Stimulated activated CD8-positive, alpha-beta memory T cell treated with anti-CD3 and anti-CD28 coated beads, Interleukin-4, amount 100 ng/mL, for 4 hours (primary cell): ENCODE measurements at places on chromosomes 5 and 9.

DNA sequence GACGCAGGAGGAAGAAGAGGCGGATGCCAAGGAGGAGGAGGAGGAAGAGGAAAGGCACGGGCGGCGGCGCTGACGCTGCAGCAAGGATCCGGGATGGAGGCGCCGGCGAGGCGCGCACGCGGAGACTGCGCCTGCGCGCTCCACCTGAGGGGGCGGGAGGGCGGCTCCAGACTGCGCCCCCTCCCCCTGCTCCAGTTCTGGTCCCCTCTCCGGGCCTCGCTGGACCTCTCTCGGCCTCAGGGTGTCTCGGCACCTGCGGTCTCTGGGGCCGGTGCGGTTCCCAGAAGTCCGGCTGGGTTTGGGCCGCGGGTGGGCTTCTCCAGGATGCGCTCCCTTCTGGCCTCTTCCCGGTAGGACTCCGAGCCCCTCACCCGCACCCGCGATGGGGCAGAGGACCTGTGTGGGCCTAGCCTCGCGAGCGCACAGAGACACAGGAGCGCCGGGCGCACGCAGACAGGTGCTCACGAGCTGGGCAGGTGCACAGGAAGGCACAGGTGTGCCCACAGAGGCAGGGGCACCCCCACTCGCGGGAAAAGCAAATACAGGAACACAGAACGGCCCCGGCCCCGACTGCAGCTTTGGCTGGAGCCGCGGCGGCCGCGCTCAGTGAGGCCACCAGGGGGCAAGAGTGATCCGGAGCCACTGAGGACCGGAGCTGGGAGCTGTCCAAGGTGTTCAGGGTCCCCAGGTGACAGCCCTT, at the start of gene NPDC1:
Gene NPDC1, minus strand, starts transcription at position 90 of the 700 bp plus-strand sequence. CDS start 188 bp downstream, outside the sequence.
- peak; percentile 51 for DNase-seq

DNA sequence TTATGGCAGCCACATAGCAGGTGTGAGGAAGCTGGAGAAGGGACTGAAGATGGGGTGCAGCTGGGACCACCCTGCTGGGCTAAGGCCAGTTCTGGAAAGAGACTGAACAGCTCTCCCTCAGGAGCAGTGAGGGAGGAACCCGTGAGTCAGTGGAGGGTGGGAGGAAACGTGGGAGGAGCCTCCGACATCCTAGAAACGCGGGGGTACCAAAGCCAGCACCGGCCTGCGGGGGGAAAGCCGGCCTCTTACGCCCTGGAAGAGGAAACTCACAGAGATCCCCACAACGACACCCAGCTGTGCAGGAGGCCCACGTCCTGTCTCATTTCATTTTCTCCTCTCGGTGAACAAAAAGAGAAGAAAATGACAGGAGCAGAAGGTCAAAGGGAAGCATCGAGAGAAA, 185.8 kb upstream of the IRX4 start:
- DNase-seq: no peak

DNA sequence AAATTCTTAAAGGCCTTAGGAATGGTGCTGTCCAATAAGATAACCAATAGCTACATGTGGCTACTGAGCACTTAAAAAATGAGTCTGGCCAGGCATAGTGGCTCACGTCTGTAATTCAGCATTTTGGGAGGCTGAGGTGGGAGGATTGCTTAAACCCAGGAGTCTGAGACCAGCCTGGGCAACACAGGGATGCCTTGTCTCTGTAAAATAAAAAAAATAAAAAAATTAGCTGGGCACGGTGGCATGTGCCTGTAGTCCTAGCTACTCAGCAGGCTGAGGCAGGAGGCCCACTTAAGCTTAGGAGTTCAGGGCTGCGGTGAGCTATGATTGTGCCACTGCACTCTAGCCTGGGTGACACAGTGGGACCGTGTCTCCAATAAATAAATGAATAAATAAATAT, 1.3 kb upstream of the SLC22A5 start:
- DNase-seq: no peak

GRCh38 chr9:110101531-110102161, 106.3 kb downstream of the C9orf152 start:
- DNase-seq: no peak

- DNase-seq: no peak
Measured at GRCh38 chr9:75812141-75812540, 78.3 kb upstream of the PCSK5 start.

DNA sequence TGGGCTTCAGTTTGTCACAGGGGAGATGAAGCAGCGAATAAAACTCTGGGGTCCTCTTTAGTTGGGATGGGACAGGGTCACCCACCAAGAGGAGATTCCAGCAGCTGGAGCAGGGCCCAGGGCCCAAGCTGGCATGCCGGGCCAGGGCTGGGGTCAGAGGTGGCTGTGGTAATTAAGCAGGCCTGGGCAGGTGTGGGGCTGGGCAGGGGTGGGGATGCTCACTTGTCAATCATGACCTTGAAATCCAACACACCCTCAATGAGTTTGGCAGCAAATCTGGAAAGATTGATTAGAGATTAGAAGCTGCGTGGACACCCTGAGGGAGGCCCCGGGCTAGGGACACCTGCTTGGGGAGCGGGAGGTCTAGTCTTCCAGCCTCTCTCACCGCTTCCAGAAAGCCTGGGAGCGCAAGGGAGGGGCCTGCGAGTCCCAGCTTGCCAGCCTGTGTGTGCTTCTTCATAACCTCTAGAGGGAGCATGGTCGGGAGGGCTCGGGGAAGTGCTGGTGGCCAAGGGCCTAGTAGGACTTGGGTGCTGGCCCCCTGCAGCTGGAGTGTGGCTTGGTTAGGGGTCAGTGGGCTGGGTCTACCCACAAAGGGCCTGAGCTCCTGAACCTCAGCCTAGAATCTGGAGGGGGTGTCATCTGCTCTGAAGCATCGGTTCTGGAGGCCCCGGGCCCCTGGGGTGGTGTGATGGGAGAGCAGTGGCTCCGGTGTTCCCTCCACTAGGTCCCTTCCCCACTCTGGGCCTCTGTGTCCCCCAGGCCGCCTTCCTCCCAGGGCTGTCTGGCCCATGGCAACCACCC, 7.6 kb downstream of the CRAT start:
- DNase-seq: no peak

- DNase-seq: no peak
Measured at GRCh38 chr5:120706877-120707276, 242.8 kb downstream of the PRR16 start.

GRCh38 chr5:131386779-131387178, 122.9 kb downstream of the CDC42SE2 start:
- no peak for DNase-seq

DNA sequence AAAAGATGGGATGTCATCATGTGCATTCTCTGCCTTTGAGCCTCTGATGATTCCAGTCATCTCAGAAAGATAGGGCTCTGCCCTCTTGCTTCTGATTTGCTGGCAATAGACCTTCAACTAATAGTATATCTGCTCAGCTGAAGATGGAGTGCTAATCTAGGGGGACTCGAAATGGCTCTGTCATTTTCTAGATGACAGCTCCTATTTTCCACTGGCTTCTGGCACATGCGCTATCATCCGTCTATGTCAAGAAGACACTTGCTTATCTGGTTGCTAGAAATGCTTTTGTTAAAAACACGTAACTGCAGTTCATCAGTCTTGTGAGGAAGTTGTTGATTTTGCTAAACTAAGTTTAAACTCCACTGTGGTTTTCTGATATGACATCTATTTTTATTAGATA, 265.5 kb upstream of the ZNF608 start:
- no peak for DNase-seq

DNA sequence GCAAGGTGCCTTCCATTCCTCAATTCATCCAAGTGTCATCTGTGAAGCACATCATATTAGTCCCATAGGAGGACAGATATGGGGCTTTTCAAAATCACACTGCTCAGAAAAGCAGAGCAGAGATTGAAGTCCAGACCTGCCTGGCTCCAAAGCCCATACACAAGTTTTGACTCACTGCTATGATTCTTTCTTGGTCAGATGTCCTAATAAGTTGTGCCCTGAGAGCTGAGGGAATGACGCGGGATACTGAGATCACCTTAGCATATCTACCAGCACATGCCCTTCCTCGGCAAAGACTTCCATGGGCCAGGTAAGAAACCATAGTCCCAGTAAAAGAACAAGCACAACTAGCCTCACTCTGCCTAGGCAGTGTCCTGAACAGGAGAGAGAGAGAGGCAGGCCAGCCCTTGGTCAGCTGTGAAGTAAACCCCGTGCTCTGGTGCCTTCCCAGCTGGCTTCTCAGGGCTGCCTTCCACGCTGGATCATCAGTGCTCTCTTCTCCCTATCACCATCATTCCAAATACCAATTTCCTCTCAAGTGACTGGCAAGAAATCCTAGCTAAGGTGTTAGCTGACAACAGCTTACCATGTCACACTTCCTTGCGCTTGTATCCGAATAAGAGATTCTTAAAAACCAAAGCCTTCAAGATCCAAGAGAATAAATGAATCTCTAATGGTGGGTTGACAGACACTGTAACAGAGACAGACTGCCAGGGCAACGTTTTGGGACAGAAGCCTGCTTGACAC, 73.2 kb downstream of the SIL1 start:
- no peak for DNase-seq

GRCh38 chr9:103139891-103140290, 144.8 kb downstream of the CYLC2 start:
- no peak for DNase-seq

- DNase-seq: no peak
Measured at GRCh38 chr5:34854459-34855174, 15.7 kb downstream of the TTC23L start.
